ENCODE measurements at places on chromosomes 12 and 14.
A peak's percentile ranks its signal among the peaks of the same experiment; 100 is the strongest.

DNA sequence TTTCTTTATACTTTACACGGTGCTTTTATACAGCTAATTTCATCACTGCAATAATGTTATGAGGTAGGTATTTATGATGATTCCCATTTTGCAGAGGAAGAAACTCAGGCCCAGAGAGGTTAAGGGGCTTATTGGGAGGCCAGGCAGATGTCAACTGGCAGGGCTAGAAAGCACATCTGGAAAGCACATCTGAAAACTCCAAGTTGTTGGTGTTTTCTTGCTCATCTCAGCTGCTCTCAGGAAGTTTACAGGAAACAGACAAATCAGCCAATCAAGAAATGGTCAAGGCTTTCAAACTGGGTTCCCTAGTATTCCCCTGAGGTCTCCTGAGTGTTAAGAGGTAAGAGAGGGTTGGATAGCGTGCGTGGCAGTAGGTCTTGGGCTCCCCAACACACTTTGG is 124.1 kb upstream of the MED13L start:
- no peak for DNase-seq

DNA sequence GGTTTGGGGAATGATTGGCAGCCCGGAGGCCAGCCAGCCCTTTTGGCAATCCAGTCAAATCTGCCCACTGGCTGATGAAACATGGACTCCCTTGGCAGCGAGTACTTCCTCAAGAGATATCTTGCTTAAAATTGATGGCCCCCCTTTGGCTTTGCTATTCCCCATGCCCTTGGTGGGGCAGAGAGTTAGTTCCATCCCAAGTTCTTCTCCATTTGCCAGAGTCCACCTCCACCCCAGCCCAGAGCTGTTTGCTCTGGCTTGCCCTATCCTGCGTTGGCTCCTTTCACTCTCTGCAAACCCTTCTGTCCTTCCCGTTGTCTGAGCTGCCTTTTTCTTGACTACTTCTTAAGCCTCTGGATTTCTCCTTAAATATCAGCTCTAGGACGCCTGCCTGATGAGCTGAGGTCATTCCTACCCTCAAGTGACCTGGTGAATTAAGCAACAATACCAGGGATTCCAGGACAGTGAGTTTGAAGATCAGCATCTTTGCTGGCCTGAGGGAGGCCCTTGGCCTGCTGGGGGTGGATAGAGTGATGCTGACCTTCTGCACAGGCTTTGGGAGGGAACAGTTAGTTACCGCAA is 212.0 kb downstream of the CACNA1C start:
- DNase-seq, result no peak

DNA sequence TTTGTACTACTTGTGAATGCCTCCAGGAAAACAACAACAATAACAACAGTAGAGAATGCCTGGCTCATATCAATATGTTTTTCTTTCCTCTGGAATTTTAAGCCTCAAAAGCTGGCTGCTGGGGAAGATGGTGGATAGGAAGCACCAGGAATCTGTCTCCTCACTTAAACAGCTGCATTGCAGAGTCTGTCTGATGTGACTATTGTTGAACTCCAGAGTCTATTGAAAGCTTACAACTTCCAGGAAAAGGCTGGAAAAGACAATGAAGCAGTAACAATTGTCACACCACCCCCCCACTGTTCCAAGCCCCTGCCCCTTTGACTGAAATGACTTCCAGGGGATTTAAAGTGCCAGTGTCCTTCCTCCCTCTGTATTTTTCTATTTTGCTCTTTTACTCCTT is 309.7 kb downstream of the BMP4 start:
- DNase-seq, result no peak

DNA sequence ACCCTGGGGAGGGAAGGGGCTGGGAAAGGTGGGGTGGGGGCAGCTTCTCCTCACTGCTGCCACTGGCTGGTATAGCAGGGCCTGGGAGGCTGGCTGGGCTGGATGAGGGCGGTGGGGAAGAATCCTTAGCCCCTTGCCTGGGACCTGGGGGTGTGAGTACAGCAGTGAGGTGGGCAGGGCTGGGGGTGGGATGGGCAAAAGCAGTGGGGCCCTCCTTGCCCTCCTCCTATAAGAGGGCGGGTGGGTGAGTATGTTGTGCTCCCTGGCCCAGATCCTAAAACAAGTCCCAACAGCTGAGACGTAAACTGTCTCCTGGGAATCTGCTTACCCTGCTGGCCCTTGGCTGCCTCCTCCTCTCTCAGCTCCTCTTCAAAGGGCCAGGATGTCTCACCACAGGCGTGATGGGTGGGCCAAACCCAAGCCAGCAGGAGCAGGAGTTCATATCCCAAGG is 2.2 kb downstream of the NCKAP5L start:
- no peak for DNase-seq

GRCh38 chr12:46550266-46550879 is 177.8 kb upstream of the SLC38A2 start:
- DNase-seq, result no peak

GRCh38 chr12:4506430-4506829 is 32.3 kb upstream of the RAD51AP1 start:
- no peak for DNase-seq

DNA sequence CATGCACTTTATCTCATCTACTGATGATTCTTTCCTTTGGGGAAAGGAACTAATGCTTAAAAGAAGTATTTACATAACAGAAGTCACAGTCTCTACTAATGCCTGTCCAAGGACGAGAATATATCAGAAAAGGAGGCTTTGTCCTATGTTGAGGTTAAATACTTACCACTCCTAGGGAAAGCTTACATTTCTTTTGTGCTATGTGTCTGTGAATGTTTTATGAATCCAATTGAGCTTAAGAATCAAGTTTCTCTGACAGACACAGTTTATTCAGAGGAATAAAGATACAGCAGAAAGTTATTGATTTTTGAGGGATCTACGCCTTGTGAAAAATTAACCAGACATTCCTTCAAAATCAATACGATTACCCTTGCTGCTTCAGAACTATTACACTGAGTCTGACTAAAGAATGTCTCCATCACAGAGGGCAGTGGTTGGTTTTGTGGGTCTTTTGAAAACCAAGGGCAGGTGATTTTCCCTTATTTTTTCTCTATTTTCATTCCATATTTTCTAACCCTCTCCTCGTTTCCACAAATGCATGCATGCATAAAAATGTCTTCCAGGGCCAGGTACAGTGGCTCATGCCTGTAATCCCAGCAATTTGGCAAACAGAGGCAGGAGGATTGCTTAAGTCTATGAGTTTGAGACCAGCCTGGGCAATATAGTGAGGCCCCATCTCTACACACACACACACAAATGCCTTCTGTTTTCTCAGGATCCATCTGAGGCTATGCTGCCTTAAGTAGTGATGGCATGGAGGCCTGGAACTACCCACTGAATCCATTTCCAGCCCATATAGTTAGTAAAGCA is 1095.1 kb downstream of the GALC start:
- DNase-seq, result no peak

DNA sequence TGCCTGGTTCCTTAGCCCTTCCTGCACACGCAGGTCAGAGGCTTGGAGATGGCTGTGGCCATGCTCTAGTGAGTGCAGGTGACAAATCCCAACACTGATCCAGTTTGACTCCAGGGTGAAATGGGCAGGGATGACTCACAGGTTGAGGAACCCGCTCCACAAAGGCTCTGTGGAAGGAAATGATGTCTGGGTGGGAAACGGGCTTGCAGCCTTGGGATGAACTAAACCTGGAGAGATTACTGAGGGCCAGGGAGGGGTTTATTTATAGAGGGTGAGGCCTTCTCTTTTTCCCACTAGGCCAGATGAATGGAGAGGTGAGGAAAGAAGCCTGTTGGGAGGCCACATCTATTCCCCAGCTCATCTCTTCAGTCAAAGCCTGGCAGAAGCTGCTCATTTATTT is 29.3 kb upstream of the EMP1 start:
- DNase-seq, result no peak

GRCh38 chr12:82326905-82327503 is 31.2 kb downstream of the CCDC59 start:
- peak; percentile 20 for DNase-seq

GRCh38 chr14:24713404-24713803 is 79.4 kb upstream of the GZMB start:
- no peak for DNase-seq

DNA sequence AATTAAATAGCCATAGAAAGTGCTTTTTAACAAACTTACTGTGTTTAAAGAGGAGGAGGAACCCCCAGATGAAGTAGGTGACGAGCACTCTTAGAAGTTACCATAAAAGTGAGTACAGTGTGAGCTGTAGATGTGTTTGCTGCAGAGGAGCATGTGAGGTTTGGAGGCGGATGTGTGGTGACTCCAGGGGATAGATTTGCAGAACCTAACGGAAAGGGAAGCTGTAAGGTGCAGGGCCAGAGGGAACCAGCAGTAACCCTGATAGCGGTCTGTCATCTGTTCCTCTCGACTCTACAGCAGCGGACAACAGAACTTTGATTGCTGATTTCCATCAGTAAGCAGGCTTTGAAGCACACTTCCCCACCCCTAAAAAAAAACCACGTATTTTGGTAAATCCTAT is 5.2 kb downstream of the CALM1 start:
- peak; percentile 34 for DNase-seq

DNA sequence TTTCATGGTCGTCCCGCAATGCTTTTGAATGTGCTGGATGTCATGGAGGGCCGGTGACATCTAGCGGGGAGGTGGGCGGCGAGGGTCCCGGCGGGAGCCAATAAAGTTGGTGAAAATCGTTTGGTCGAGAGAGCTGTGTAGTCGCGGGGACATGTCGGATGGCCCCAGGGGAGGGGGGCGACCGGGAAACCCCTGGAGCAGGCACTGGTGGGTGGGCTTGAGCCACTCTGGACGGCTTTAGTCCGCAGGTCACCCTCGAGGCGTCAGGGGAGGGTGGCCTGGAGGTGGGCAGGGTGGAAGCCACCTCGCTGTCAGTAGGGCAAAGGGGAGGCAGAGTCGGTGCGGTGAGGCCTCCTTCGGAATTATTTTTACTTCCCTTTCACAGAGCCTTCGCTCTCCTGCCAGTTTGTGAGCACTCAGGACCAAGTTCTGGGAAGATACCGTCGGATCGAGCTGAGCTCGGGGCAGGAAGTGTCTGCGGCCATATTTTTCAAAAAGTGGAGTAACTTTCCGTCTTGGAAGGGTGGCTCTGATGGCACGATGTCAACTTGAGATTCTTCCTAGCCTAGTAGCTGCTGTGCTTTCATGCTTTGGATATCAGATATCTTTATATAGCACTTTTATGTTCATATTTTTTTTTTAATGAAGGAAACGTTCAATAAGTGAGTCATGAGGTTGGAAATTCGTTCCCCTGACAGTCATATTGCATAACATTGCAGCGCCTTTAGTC is 28.2 kb downstream of the WBP11 start:
- peak; percentile 70 for DNase-seq

DNA sequence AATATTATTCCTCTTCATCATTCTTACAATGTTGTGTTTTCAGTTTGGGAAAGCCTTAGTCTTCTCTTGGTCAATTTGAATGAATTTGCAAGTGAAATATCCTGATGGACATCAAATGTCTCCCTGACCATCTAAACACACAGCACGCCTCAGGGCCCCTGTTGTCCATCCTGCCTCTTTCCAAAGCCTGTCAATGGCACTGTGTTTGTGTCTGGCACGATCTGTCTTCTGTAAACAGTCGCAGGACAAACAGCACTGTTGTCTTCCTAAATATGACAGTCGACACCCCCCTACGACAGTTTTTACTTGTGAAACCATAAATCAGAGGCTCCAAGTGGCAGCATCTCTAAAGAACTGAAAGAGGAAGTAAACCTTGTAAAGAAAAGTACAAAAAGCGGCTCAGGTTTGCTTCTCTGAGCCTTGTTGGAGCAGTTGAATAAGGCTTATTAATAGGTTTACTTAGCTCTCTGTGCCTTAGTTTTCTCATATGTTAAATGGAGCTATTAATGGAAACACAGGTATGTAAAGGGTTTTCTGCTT is 285.8 kb downstream of the NRXN3 start:
- no peak for DNase-seq

GRCh38 chr14:32345311-32345791 is 16.3 kb downstream of the AKAP6 start:
- peak; percentile 5 for DNase-seq

DNA sequence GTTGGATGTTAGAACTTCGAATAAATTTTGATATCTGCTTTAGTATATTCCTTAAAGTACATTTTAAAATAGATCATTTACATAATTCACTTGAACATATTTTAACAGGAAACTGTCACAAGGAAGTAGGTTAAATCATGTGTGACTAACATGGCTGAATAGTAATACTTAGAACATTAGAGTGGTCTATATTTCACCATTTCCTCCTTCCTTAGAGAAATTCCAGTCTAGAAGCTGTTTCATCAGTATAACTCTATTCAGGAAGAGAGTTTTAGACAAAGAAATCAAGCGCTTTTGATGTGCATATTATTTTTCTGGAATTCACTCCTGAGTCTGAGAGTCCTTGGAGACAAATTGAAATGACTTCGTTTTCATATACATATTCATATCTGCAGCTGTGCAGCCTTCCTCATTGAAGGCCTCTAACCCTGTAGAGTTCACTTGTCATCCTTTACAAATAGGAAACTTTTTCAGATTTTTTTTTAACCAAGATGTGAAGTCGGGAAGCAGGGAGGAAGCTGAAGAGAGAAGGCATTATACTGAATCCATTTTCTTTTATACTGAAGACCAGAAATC is 28.4 kb downstream of the IRAK3 start:
- DNase-seq, result peak; percentile 31

DNA sequence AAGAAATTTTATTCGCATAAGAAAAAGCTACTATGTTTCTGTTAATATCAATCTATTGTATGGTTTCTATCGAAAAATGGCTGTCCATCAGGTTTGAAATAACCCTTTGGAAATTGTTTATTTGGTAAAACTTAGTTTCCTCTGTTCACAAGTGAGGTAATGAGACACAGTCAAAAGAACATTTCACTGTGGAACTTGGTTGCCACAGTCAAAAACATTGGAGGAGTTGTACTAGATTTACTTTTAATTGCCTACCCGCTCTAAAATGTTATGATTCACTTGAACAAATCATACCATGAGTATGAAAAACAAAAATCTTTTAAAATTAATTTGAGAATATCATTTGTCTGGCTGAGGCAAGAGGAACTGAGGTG is 46.5 kb downstream of the ITPR2 start:
- no peak for DNase-seq

DNA sequence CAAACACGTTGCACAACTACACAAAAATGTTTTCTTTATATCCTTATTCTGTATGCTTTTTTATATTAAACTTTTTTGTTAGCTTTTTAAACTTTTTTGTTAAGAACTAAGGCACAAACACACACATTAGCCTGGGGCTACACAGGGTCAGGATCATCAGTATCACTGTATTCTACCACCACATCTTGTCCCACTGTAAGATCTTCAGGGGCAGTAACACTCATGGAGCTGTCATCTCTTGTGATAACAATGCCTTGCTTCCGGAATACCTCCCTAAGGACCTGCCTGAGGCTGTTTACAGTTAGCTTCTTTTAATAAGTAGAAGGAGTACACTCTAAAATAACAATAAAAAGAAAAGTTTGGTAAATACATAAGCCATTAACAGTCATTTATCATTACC is 42.2 kb downstream of the PLEKHA5 start:
- no peak for DNase-seq

DNA sequence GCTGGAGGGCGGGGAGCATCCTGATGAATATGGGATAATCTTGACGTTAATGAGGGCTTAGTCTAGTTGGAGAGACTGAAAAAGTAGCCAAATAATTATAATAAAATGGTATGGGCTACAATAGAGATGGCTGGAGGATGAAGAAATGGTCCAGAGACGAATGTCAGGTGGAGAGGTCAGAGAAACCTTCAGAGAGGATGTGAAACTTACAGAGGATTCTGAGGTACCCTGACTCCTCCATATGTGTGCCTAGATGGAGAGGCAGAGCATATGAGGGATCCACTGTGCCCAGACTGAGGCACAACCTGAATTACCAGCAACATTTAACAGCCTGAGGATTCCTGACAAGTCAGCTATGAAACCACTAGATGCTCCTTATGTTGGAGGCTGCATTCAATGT is 417.0 kb downstream of the ATP23 start:
- DNase-seq, result no peak

GRCh38 chr12:114902665-114903064 is 218.7 kb upstream of the TBX3 start:
- no peak for DNase-seq
